A549 (cell line): ENCODE measurements at places on chromosomes 11 and 22.
A peak's percentile ranks its signal among the peaks of the same experiment; 100 is the strongest.

DNA sequence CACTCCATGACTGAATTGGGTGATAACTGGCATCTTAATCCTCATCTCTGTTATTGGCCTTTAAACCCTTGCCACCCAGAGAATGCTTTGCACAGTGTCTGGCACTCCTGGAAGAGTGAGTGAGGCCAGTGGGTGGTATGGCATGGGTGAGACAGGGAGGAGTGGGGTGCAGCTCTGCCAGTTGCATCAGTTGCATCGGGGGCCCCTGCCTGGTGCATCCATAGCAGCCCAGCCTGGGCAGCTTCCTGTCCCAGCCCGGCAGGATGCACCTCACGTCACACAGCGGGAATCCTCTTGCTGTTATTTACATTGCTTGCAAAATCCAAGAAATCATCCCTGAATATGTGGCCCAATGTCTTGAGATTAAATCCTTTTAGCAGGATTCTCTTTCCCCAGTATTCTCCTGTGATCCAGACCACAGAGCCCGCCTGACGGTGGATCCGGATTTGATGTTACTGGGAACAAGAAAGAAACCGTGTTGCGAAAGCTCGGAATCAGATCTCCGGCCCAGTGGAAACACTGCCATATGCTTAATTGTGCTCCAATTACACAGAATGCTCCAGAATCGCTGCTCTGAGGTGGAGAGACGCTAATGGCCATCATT is 37.6 kb upstream of the MN1 start:
- DNase-seq: no peak

DNA sequence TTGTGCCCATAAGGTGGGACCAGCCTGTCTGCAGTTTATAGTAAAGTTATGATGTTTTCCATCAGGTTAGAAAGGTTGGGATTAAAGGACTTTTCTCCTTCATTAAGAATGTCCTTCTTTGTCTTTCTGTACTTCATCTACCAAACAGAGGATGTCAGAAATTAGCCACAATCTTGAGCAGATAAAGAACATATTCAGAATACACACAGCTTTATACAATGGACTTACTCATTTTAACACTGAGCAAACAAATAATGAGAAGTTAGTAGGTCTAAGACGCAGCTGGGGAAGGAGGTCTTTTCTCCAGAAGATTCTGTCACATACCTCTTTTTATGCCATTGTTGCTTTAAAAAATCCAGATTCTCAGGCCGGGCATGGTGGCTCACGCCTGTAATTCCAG is 57.0 kb upstream of the CYP2D6 start:
- DNase-seq: no peak

DNA sequence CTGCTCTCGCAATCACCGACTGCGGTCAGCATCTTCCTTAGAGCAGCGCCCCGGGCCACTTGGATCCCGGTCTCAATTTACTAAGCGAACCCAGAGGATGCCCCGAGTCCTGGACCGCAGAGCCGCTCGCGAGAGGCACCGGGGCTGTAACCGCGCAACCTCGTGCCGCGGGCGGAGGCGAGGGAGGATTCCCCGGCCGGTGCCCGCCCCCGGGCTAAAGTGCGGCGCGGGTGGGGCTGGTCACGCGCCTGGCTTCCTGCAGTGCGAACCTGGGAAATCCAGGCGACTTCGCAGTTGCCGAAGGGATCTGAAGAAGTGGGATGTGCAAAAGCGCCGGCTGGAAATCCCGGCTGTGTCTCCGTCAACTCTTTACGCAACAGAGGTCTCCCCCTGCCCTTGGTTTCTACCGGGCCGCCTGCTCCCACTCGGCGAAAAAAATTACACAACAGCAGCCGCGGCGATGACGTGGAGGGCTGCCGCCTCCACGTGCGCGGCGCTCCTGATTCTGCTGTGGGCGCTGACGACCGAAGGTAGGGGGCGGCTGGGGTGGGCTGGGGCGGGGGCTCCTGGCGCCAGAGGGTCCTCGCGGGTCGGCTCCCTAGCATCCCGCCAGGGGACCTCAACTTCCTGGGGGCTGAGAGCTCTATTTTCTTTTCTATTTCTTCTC is at the start of gene NCR3LG1:
Gene NCR3LG1, plus strand, starts transcription at position 291 of the 667 bp plus-strand sequence. Its CDS starts 170 bp downstream, at position 461.
- peak; percentile 38 for DNase-seq

- DNase-seq: no peak
Observed at GRCh38 chr11:79119491-79120284, 321.1 kb downstream of the TENM4 start.

DNA sequence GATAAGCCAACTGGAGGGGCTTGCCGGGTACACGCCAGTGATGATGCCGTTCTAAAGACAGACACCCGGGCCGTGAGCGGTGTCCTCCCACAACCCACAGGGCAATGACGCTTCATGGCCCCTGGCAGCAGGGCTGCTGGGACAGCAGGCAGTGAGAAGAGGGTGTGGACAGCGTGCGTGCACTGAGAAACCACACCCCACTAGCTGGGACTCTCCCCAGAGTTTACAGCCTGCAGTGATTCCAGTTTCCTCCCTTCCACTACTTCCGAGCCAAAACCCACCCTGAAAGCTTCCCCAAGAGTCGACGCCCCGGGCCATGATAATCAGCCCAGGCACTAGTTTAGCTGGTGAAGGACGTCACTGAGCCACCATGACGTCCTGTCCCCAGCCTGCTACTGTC is 29.2 kb downstream of the CPT1A start:
- no peak for DNase-seq

GRCh38 chr11:83092488-83093384 is 21.0 kb upstream of the RAB30 start:
- DNase-seq: peak; percentile 50
